T-helper 2 cell treated with Interferon-gamma antibody and Interleukin-4, amounts not matched to agents 5 μg/mL and 100 μg/mL, for 36 hours (primary cell): ENCODE measurements at places on chromosomes 12 and 14.

DNA sequence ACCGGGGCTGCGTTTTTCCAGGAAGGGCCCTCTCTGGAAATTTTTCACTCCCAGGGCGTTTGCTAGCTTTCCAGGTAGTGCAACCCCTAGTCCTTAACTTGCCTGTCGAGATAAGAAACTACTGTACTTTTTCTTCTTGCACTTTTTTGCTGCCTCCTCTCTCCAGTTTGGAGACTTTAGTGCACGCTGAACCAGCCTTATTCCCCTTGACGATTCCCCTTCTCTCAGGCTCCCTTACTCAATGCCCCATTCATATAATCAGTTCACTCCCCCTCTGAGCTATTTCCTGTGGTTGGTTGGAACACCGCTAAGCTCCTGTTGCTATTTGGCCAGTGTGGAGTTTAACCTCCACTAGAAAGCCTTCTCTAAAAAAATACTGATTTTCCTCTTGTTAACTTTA, 682 bp downstream of the CREBL2 start:
- peaks cover 14% of the 10 kb centered on the region for H3K36me3 ChIP-seq
- peak overlapping the region; percentile 88 for H3K27ac ChIP-seq
- peaks cover 42% of the 10 kb centered on the region for H3K4me1 ChIP-seq
- peak; percentile 17 for DNase-seq

GRCh38 chr12:88035907-88036289, 6.7 kb upstream of the C12orf50 start:
- H3K27me3 ChIP-seq, result no peaks in the 10 kb centered on the region
- no peak for DNase-seq
- peaks cover 16% of the 10 kb centered on the region for H3K36me3 ChIP-seq

DNA sequence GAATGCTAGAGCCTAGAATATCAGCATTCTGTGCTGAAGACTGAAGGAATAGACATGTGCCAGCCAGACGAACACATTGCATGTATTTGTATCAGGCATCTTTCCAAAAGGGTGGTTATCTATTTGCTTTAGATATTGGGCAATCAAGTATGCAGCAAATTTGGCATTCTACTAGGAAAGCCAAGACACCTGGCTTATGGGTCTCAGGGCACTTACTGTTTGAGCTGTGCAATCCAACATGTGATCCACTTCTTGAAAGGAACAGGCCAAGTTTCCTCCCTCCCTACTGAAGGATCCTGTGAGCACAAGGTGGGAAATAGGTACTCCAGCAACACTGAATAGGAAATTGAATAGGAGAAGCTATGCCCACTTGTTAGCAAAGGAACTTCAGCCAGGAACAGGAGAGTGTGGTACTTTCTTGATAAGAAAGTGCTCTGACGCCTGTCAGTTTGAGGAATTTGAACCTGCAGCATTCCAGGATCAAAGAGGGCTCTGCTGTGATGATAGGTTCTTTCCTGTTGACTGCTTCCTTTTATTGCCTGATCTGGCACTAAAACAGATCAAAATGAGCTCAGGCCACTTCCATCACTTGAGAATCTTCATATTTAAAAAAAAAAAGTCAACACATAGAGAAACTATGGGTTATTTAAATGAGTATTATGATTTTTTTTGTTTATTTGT, 20.6 kb downstream of the OR6S1 start:
- H3K4me3 ChIP-seq, result no peak overlapping the region
- peaks cover 20% of the 10 kb centered on the region for H3K27me3 ChIP-seq
- H3K27ac ChIP-seq, result no peak overlapping the region
- H3K36me3 ChIP-seq, result no peaks in the 10 kb centered on the region
- peaks cover 45% of the 10 kb centered on the region for H3K4me1 ChIP-seq

DNA sequence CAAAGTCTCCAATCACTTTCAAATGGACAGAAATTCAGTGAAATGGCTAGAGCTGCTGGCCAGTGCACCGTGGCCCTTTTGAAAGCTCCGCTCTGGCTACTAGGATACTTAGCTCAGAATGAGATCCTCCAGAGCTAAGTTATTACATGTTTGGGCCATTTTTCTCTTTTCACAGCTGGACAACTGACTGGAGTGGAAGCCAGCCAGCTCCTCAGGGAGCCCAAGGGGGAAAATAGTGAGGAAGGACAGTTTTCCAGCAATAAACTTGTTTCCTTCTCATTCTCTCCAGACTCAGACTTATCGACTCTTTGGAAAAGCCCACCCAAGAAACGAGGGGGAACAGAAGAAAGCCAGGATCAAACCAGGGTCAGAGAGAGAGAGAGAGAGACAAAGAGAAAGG, 266.0 kb downstream of the KSR2 start:
- no peak overlapping the region for H3K27ac ChIP-seq
- H3K4me3 ChIP-seq, result no peak overlapping the region
- H3K27me3 ChIP-seq, result no peaks in the 10 kb centered on the region
- no peak for DNase-seq

DNA sequence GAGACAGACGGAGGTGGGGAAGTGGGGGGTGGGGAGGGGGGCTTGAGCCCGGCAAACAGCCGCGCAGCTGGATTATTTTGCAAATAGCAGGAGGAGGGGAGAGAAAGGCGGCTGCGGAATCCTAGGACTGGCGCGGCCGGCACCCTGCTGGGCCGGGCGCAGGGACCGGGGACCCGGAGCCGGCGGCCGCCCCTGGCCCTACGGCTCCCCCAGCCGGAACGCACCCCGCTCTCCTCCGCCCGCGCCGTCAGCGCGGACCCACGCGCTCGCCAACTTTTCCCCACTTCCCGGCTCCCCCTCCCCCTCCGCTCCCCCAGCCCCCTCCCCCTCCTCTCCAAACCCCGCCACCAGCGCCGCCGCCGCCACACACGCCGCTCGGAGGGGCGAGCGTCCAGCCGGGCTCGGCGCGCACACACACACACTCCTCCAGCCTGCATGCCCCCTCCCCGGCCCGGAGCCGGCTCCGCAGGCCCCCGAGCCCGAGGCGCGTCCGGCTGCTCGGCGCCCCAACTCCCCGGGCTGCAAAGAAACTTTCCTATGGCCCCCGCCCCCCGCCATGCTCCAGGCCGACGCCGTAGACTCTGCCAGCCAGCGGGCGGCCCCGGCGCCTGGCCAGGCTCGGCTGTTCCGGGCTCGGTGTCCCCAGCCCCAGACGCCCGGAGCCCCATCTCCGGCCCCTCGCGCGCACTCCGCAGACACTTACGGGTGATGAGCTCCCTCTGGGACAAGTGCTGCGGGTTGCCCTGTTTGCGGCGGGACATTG, 1.4 kb downstream of the BCL11B start:
- peaks cover 12% of the 10 kb centered on the region for H3K27me3 ChIP-seq
- H3K4me1 ChIP-seq, result peaks cover 35% of the 10 kb centered on the region

DNA sequence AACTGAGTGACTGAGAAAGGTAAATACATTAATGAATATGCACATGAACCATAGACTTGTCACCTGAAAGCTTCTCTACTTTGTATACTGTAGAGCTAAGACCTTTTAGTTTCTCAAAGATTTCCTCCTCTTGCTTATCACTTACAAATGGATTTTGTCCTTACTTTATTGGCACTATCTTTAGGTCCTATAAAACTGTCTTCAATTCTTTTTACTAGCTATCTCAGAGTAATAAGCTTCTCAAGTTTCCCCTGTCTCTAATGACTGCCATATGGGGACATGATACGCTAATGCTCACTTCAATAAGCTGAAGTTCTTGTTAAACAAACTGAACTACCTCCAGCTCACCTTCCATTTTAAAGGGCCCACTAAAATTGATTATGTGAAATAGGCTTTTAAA, 468.2 kb upstream of the CCDC196 start:
- H3K36me3 ChIP-seq, result no peaks in the 10 kb centered on the region
- peaks cover 16% of the 10 kb centered on the region for H3K27me3 ChIP-seq
- peaks cover under 1% of the 10 kb centered on the region for H3K4me1 ChIP-seq
- no peak overlapping the region for H3K4me3 ChIP-seq
- H3K27ac ChIP-seq, result no peak overlapping the region

- peak overlapping the region; percentile 32 for H3K27ac ChIP-seq
- H3K4me3 ChIP-seq, result peak overlapping the region; percentile 85
- DNase-seq, result no peak
Observed at GRCh38 chr12:130818272-130818634, 20.8 kb downstream of the STX2 start.

GRCh38 chr14:101031721-101032120, 128.2 kb upstream of the RTL1 start:
- no peak for DNase-seq
- no peaks in the 10 kb centered on the region for H3K27me3 ChIP-seq
- H3K27ac ChIP-seq, result no peak overlapping the region
- H3K4me1 ChIP-seq, result no peaks in the 10 kb centered on the region
- no peak overlapping the region for H3K4me3 ChIP-seq

GRCh38 chr12:52199294-52199919, 7.6 kb upstream of the KRT80 start:
- no peak overlapping the region for H3K4me3 ChIP-seq
- no peaks in the 10 kb centered on the region for H3K36me3 ChIP-seq
- peaks cover 8% of the 10 kb centered on the region for H3K27me3 ChIP-seq
- no peak overlapping the region for H3K27ac ChIP-seq
- peaks cover 2% of the 10 kb centered on the region for H3K4me1 ChIP-seq

DNA sequence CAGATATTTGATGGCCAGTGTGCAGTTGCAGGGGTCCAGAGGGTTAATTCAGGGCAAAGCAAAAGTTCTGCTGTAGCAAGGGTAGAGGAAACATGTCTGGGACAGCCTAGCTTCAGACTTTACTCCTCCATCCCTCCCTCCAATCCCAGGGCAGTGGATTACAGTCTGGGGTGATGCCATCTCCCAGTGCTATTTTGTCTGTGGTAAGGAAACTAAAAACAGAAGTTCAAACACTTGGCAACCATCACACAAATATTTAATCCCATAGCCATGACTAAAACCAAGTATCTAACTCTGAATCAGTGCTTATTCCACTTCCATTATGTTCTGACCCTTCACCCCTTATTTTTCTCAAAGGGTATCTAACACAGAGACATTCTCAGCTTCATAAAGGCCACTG, 61.8 kb downstream of the PIK3C2G start:
- H3K4me1 ChIP-seq, result no peaks in the 10 kb centered on the region
- no peak for DNase-seq
- no peak overlapping the region for H3K4me3 ChIP-seq
- no peak overlapping the region for H3K27ac ChIP-seq

DNA sequence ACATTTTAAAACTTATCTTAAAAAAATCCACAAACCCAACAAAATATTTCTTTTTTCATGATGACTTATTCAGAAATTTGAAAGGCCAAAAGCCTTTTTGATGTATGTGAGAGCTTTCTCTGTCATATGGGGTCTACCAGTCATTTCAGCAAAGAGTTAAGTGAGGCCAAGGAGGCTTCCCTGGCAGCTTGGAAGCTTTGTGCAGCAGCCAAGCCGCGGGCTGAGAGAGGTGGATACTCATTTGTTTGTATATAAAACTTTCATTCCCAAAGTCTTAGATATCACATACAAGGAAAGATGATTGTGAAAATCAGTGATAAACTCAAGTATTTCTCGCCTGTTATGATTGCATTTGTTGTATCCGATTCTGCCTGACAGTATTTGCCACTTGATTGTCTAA, 48.5 kb upstream of the RNU6-8 start:
- H3K27me3 ChIP-seq, result no peaks in the 10 kb centered on the region
- no peak overlapping the region for H3K4me3 ChIP-seq
- DNase-seq, result no peak
- H3K4me1 ChIP-seq, result no peaks in the 10 kb centered on the region
- H3K36me3 ChIP-seq, result no peaks in the 10 kb centered on the region
- H3K27ac ChIP-seq, result no peak overlapping the region

DNA sequence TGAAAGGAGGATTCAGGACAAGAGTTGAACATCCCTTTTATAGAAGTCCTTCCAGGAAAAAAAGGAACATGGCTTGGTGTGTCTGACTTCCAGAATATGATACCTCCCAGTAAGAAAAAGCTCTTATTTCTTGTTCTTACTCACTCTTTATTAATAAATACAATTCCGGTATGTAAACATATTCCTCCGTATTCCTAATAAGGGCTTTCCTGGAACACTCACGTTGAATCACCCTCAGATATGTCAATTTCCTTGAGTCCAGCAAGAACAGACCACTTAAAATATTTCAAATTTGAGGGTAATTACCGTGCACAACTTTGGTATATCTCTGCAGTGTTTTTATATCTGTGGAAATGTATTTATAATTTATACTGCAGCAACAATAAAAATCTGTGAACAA, 385.6 kb downstream of the SYT1 start:
- no peaks in the 10 kb centered on the region for H3K4me1 ChIP-seq
- DNase-seq, result no peak
- no peaks in the 10 kb centered on the region for H3K27me3 ChIP-seq
- no peak overlapping the region for H3K4me3 ChIP-seq
- no peak overlapping the region for H3K27ac ChIP-seq
- no peaks in the 10 kb centered on the region for H3K36me3 ChIP-seq

DNA sequence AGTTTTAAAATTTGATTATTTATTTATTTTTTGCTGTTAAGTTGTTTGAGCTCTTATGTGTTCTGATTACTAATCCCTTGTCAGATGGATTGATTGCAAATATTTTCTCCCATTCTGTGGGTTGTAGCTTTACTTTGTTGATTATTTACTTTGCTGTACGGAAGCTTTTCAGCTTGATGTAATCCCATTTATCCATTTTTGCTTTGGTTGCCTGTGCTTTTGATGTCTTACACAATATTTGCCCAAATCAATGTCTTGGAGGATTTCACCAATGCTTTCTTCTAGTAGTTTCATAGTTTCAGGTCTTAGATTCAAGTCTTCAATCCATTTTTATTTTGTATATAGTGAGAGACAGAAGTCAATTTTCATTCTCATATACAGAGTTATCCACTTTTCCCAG, 56.5 kb upstream of the PCNX4 start:
- H3K4me3 ChIP-seq, result no peak overlapping the region
- no peaks in the 10 kb centered on the region for H3K4me1 ChIP-seq
- no peak for DNase-seq
- peaks cover 6% of the 10 kb centered on the region for H3K27me3 ChIP-seq

DNA sequence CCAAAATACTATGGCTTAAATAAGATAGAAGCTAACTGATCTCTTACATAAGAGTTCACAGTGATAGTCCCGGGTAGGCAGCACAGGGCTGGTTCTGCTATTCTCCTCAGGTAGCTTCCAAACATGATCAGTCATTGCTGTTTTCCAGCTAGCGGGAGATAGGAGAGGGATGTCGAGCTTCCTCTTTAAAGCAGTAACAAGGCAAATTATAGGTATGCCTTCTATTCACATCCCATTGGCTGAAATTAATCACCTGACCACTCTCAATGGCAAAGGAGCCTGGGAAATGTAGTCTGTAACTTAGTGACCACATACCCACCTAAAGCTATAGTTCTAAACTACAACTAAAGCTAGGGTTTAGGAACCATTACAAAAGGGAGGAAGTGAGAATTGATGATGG, 34.5 kb upstream of the VRK1 start:
- H3K27ac ChIP-seq, result no peak overlapping the region
- peaks cover 21% of the 10 kb centered on the region for H3K27me3 ChIP-seq
- peaks cover 3% of the 10 kb centered on the region for H3K4me1 ChIP-seq

- peaks cover 37% of the 10 kb centered on the region for H3K4me1 ChIP-seq
- H3K27me3 ChIP-seq, result no peaks in the 10 kb centered on the region
- no peak for DNase-seq
- H3K4me3 ChIP-seq, result peak overlapping the region; percentile 94
- H3K36me3 ChIP-seq, result peaks cover 22% of the 10 kb centered on the region
- H3K27ac ChIP-seq, result peak overlapping the region; percentile 70
Observed at GRCh38 chr12:64450711-64451486, 1.0 kb upstream of the TBK1 start.

- no peaks in the 10 kb centered on the region for H3K27me3 ChIP-seq
- DNase-seq, result no peak
- peak overlapping the region; percentile 89 for H3K27ac ChIP-seq
- peak overlapping the region; percentile 72 for H3K4me3 ChIP-seq
- H3K36me3 ChIP-seq, result no peaks in the 10 kb centered on the region
Observed at GRCh38 chr14:24693983-24694382, 60.0 kb upstream of the GZMB start.

GRCh38 chr12:51341251-51342007, 5.0 kb downstream of the CELA1 start:
- H3K36me3 ChIP-seq, result no peaks in the 10 kb centered on the region
- H3K27me3 ChIP-seq, result peaks cover 4% of the 10 kb centered on the region
- peak overlapping the region; percentile 33 for H3K4me3 ChIP-seq
- H3K27ac ChIP-seq, result peak overlapping the region; percentile 28
- H3K4me1 ChIP-seq, result peaks cover 12% of the 10 kb centered on the region
